ENCODE measurements at places on chromosomes 7 and 10.

DNA sequence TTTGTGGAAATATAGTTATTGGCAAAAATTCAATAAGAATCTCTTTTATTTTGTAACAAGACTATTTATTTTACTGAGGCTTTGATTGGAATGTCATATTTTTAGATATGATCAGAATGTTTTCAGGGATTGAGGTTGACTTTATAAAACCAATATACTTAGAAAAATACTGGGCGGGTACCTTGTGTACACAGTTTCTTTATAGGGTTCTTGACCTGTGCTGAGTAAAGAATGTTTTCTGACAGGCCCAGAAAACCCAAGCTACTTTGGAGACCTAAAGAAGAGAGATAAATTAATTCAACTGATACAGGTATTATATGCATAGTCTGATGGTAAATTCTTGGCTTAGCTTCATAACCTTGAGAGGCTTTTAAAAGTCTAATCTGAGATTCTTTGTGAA lies 23.9 kb upstream of the SPAM1 start:
- DNase-seq = no peak

DNA sequence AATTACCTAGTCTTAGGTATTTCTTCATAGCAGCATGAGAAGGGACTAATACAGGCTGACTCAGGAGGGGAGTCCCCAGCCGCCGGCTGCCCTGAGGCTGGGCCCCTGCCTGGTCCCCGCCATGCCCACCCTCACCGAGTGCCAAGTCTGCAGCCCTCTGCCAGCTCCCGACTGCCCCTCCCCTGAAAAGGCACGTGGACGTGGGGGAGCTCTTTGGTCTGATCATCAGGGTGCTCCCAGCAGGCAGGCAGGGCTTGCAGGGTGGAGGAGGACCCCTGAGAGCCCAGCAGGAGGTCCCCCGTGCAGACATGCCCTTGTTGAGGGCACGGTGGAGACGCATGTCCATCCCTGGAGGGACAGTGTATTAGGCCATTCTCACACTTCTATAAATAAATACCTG lies 110.9 kb downstream of the UNCX start:
- DNase-seq = no peak

DNA sequence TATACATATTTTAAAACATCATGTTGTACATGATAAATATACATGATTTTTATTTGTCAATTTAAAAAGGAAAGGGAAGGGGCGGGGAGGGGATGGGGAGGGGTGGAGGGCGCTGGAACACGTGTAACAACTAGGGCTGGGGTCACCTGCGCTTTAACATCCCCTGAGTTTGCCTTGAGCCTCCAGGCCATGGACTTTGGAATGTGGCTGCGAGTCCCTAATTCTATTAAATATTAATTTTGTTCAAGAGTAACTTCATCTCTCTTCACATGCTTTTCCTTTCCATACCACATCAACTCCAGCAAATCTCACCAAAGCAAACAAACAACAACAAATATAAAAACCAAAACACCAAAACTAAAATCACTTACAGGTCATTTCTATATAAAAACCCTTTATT lies 10.6 kb downstream of the IFIT5 start:
- no peak for DNase-seq

DNA sequence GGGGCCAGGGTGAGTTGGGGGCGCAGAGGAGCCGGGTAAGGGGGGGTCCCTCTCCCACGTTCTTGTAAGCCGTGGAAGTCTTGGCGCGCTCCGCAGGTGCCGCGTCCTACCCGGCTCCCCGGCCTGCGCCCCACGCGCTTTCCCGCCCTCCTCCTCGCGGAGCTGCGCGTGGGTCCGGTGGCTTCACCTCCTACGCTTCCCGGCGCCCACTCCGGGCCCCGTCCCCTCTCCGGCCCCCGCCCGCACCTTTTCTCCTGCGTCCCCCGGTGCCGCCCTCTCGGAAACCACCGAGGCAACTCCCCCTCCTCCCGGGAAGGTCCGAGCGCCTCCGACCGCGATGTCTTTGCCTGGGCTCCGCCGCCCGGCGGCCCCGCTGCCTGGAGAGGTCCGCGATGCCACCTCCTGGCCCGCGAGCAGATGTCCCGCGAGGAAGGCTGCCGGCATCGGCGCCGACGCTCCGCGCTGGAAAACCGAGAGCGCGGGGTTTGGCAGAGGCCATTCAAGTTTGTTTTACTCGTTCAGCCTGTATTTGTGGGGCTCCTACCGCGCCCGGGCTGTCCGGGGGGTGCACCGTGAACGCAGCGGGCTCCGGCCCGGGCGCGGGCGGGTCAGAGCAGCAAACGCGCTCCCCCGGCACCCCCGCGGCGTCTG lies 2.4 kb upstream of the NKX6-2 start:
- DNase-seq = no peak

GRCh38 chr7:124177891-124178290 lies 145.0 kb upstream of the TMEM229A start:
- DNase-seq = no peak

DNA sequence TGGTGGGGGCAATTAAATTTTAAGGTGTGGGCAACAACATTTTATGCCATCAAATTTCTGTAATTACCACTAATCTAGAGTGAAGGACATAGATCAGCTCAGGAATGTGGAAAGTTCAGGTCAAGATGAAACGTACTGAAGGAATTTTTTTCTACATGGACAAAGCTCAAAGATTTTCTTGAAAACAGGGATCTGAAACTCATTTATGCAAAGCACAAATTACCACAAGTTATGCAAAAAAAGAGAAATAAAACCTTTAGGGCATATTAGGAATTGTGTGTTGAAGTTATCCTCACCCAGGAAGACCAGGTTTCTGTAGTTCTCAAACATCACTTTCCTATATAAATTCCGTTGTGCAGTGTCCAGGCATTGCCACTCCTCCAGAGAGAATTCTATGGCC lies 18.9 kb downstream of the ZNF680 start:
- no peak for DNase-seq

GRCh38 chr10:78505657-78506056 lies 472.0 kb downstream of the RPS24 start:
- DNase-seq = no peak

- DNase-seq = no peak
Measured at GRCh38 chr10:100419911-100420449, 42.8 kb upstream of the WNT8B start.

- DNase-seq = no peak
Measured at GRCh38 chr7:46763344-46763743, 818.6 kb downstream of the TNS3 start.

DNA sequence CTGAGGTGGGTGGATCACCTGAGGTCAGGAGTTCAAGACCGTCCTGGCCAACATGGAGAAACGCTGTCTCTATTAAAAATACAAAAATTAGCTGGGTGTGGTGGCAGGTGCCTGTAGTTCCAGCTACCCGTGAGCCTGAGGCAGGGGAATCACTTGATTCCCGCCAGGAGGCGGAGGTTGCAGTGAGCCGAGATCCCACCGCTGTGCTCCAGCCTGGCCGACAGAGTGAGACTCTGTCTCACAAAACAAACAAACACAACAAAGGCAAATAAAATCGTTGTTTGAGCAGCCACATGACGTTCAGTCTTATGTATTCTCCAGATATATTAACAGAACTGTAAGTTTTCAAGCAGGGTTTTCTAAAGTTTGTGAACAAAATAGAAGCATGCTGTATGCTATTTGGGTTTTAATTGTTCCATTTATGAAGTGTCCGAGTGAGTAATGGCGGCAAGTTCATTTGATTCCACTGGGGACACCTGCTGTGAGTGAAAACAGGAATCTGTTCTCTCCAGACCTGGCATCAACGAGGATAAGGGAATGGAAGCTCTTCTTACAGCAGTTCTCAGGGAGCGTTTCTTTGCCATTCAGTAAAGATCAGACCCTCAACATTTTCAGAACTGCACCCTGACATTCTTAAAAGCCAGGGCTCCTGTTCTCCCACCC lies 122.5 kb upstream of the PITRM1 start:
- DNase-seq = no peak

DNA sequence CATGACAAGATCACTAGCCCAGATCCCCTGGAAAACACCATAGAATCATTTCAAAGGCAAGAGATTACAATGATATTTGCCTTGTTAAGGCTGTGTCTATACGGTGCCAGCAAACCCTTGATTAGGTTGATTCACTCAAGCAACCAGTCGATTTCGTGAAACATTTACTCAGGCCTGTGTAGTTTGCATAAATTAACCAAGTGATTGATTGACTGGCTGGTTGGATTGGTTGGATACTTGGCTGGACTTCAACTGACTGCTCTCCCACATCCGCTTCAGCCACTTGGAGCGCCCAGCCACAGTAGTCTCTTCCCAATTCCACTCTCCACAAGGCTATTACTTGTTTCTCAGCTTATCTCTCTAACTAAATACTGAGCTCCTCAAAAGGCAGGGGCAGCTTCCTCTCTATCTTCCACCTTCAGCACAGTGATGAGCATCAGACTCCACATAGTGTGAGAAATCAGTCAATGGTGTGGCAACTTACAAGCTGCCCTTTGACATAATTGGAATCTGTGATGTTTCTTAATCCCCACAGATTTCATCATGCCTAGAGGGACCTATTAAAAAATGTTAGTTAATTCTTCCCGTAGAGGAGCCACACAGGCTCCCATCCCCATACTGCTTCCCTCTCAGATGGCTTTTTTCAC lies 217.4 kb downstream of the GRM8 start:
- DNase-seq = no peak

- DNase-seq = no peak
Measured at GRCh38 chr7:55058314-55058713, 39.5 kb downstream of the EGFR start.

DNA sequence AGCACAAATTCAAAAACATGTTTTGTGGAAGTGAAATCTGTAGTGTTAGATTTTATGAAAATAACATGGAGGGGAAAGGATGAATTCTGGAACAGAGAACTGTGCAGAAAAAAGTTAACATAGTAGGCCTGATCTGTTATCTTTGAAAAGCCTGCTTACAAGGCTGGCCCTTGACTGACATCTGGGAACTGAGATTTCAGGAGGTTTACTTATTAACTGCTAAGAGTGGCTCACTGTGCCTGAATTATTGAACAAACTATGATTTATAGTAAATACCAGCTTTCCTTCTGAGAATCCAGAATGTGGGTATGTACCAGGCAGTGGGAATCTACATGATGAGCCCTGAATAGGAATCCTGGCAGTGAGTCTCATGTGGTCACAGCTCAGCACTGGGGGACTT lies 30.5 kb downstream of the NSUN6 start:
- DNase-seq = no peak

DNA sequence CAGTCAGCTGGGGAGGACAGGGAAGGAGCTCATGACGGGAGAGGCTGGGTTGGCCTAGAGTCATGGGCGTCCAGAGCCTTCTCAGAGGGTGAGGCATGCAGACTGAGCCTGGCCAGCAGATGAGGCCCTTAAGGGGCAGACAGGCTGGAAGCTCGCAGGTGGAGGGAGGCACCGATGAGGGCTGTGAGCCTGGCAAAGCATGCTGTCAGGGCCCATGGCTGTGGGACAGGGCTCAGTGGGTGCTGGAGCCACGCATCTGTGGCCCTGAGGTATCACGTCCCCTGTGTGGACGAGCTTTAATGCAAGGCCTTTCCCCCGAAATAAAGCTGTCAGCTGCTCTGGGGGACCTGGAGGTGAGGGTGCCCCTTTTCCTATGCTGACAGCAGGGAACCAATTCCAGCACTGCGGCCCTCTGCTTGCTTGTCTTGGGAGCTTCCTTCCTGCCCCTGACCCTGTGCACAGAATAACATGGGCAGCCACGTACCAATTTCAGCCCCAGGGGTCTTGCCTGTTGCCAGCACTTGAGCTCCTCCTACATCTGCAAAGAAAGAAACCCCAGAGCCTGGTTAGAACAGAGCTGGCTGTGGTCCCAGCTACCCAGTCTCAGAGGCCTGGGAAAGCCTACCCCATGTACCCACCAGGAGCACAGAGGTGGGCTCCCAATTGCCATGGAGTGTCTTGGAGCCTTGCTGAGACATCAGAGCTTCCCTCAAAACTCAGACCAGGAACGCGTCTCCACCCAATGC lies 20.6 kb downstream of the TMEM273 start:
- DNase-seq = no peak

DNA sequence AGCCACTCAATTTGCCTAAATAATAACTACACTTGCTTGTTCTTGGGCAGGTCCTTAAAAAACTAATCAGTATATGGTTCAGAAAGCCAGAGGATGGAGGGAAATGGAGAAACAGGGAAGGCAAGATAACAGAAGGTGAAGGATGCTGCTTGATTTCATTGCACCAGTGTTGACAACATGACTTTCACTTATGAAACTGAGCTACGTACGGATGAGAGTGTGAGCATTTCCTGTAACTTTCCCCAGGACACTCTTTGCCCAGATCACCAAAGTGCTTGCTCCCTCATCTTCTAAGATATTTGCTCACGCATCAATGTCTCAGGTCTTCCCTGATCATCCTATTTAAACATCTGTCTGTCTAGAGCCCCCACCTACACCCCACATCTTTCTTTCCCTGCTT lies 37.4 kb downstream of the SLC35B4 start:
- no peak for DNase-seq

DNA sequence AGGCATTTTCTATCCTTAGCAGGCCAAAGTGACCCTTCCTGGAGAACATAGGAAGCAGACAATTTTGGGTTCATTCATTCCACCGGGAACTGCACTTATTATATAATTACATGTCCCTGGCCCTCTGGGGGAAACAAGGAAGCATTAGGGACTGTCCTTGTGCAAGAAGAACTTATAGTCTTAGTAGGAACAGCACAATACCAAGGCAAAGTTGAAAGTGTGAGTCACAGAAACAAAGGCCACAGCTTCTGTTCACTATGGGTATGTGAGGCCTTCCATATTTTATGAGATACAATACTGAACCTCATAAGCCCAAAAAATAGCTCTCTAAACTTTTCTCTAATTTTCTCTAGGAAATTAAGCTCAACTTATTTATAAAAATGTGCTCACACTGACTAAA lies 18.4 kb upstream of the AKR1B10 start:
- no peak for DNase-seq

- DNase-seq = no peak
Measured at GRCh38 chr10:118308664-118309063, 33.5 kb downstream of the FAM204A start.

- DNase-seq = no peak
Measured at GRCh38 chr10:12792889-12793556, 208.5 kb downstream of the CCDC3 start.

- no peak for DNase-seq
Measured at GRCh38 chr10:112497347-112497950, 50.4 kb downstream of the VTI1A start.

- no peak for DNase-seq
Measured at GRCh38 chr10:61708846-61709245, 46.1 kb downstream of the CABCOCO1 start.

- no peak for DNase-seq
Measured at GRCh38 chr10:120098232-120098930, 205.9 kb downstream of the SEC23IP start.

GRCh38 chr7:27180431-27181420 lies 4.3 kb downstream of the HOXA11 start:
- no peak for DNase-seq
